ENCODE measurements at places on chromosomes 16 and 17.

DNA sequence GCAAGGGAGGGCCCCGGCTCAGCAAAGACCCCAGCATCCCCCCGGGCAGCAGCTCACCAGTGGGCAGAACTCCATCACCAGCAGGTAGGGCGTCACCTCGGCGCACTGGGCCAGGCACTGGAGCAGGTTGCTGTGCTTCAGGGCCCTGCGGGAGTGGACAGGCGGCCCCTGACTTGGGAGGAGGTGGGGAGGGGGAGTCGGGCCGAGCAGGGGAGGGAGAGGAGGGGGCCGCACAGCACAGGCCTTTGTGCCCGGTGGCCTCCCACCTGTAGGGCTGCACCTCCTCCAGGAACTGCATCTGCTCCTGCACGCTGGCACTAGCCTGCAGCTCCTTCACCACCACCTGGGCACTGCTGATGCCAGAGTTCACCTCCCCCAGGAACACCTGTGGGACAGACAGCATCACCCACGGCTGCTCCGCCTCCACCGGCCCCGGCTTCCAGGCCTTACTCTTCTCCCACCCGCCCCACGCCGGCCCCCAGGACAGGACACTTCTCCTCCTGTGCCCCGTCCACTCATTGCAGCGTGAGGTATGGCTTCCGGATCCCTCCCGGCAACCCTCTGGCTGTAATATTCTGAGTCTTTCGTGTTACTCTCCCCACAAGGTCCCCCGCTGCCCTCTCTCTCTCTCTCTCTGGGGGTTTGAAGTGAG, 37.7 kb upstream of the PVALEF start:
- no peak for DNase-seq

DNA sequence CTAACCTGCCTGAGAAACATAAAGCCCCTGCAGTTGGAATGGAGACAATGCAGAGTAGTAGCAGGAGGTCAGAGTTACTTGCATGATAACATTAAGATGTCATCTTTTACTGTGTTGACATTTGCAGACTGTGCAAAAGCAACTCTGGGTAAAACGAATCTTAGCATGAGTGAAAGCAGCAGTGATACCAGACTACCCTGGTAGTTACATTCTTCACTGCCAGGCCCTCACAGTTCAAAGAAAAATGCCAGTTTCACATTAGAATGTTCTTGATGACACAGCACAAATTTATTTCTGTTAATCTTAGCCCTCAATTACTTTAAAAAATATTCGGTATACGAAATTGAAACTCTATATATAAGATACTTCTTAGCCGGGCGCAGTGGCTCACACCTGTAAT, 12.2 kb downstream of the MPHOSPH6 start:
- no peak for DNase-seq

DNA sequence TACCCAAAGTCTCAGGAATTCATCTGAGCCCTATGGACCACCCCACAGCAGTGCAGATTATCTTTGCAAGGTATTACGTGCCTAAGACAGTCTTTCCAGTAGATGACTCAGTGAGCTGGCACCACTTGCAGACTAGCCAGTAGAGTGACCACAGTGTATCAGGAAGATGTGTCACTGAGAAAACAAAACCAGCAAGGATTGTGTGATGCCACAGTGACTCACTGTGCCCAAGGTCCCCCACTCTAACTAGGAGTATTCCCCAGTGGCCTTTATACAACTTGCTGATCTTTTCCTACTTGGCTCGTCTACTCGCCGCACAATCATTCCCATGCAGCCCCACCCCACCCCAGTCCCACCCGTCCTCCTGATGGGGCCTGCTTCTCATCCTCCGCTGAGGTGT, 26.8 kb upstream of the PRKCA start:
- DNase-seq = no peak

- DNase-seq = no peak
These were observed 64.6 kb upstream of the PVALEF start for GRCh38 chr17:81100668-81101067.

DNA sequence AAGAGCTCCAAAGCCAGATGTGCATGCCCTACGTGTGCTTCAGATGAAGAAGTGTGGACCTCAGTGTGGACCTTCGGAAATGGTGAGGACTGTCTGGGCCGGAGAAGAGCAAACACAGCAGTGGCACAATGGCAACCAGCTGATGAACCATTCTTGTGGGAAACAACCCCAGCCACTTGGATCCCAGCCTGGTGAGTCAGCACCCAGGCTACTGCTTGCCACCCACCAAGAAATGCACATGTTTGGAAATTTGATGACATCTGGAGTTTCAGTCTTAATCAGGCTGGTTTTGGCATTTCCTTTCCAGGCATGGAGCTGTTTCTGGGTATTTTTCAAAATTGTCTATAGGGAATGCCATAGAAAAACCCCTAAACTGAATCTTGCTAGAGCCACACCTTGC, 42.7 kb downstream of the DYNLRB2 start:
- no peak for DNase-seq

DNA sequence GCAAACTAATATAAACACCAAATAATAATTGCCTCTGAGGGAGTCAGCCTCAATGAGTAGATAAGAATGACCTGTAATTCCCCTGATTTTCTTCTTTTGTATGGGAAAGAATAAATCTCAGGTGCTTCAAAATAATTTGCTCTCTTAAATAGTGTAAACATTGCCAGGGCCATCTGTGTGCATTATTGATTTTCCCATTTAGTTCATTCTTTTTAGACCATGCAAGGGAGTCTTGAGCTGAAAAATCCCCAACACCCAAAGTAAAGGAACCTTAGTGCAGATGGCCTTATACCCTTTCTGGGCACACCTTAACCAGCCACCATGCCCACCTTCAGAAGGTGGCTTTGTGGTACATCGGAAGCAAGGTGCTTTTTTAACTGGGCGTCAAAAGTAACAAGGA, 267.2 kb downstream of the TMEM114 start:
- no peak for DNase-seq

- no peak for DNase-seq
These were observed 89.5 kb downstream of the VAT1L start for GRCh38 chr16:77877712-77878347.

DNA sequence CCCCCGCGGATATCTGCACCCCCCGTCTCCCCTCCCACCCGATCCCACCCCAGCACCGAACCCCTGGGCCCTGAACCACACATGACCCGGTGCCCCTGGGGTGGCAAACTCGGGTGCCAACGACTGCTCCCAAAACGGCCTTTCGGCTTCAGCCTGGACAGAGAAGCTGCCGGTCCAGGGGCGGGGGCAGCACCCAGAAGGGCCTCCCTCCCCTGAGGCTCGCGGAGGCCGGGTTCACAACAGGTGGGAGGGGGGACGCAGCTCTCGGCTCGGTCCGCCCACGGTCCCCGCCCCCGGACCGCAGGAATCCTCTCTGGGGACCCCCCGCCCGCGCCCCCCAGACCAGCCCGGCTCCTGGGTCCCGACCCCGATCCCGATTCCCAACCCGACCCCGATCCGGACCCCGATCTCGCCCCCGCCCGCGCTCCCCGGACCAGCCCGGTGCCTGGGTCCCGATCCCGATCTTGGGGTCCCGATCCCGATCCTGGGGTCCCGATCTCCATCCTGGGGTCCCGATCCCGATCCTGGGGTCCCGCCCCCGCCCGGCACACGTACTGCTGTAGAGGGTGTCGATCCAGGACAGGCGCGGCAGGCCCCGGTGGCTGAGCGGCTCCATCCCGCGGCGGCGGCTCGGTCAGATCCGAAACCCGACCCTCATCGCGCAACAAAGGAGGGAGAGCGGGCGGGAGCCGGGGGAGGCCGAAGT, 516 bp downstream of the ABR start:
- no peak for DNase-seq

GRCh38 chr16:81626181-81626674, 152.9 kb upstream of the PLCG2 start:
- no peak for DNase-seq

GRCh38 chr17:50586421-50587247, 26.1 kb downstream of the CACNA1G start:
- DNase-seq = no peak

- DNase-seq = no peak
These were observed 41.2 kb upstream of the NDRG4 start for GRCh38 chr16:58458606-58459343.

GRCh38 chr16:55255733-55256282, 68.2 kb upstream of the IRX6 start:
- no peak for DNase-seq

- no peak for DNase-seq
These were observed 30.0 kb downstream of the WFDC1 start for GRCh38 chr16:84324434-84325262.

- no peak for DNase-seq
These were observed 7.9 kb upstream of the NDRG4 start for GRCh38 chr16:58492066-58492465.

Measured in central memory CD4-positive, alpha-beta T cell (primary cell).